Stimulated activated effector memory CD8-positive, alpha-beta T cell treated with anti-CD3 and anti-CD28 coated beads, Interleukin-12 subunit alpha, Interleukin-12 subunit beta, amount 100 ng/mL, for 72 hours (primary cell): ENCODE measurements at places on chromosomes 6 and 20.

- DNase-seq, result no peak
Measured at GRCh38 chr6:35436071-35436857, 15.9 kb upstream of the FANCE start.

DNA sequence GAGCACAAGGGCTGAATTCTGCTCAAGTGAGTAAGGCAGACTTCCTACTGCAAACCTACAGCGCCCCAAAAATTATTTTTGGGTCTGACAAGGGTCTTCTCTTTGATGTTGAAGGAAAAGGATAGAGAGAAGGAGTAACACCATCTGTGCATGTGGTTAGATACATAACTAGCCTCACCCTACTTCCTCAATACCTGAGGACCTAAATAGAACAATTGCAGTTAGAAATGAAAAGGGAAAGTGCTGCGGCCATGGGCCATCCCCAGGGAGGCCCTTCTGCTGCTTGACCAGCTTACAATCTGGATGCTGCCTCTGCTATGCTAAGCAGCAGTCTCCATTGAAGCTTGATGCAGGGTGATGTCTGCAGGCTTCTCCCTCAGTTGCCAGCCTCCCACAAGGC, 63.2 kb upstream of the ARMH2 start:
- no peak for DNase-seq

DNA sequence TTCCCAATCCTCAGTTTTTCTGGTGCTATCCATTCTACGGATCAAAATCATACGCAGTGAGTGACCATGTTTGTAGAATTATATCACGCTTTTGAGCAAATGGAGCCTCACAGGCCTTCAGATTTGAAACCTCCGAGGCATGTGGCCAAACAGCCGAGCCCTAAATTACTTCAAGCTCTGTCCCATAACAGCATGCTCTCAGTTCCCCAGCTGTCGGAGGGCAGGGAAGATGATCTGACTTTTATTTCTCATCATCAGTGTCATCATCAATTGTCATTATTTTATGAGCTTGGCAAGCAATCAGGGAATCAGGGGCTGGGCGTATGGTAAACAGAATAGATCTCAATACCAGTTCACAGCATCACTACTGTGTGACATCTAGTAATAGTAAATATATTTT, 73.2 kb downstream of the PSMG4 start:
- DNase-seq, result no peak

DNA sequence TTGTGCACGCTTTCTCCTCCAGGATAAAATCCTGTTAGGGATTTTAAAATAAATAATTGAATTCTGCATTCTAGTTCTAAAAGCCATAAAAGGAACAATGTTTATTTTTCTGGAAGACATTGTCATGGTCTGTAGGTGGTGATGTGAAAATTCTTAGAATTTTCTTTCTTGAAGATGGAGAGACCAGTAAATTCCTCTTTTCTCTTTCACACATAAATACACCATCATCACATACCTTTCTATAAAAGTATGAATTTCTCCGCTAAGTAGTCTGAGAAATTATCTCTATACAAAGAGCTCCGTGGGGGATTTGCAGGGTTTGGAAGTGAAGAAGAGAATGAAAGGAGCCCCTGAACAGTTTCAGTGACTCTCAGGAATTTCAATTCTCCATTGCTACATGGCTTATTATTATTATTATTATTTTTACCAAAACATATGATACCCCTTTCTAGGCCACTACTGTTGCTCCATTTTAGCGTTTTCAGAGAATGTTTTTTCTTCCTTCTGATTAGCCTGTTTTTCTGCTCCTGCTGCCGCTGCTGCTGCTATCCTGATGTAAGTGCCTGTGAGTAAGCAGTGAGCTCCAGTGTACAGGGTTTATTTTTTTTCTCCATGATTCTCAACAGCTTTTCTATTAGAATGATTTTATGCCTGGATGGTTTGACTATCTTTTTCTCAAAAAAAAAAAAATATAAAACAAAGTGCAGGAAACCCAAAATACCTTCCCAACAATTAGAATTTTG, 145.8 kb downstream of the SAMD5 start:
- DNase-seq, result no peak

GRCh38 chr20:33604991-33605370, 57.1 kb upstream of the C20orf144 start:
- no peak for DNase-seq

- DNase-seq, result no peak
Measured at GRCh38 chr6:53899512-53899911, 104.7 kb downstream of the LRRC1 start.

- DNase-seq, result no peak
Measured at GRCh38 chr6:46538800-46539480, 47.7 kb upstream of the RCAN2 start.

- DNase-seq, result no peak
Measured at GRCh38 chr6:136921381-136921935, 643 bp upstream of the SLC35D3 start.

DNA sequence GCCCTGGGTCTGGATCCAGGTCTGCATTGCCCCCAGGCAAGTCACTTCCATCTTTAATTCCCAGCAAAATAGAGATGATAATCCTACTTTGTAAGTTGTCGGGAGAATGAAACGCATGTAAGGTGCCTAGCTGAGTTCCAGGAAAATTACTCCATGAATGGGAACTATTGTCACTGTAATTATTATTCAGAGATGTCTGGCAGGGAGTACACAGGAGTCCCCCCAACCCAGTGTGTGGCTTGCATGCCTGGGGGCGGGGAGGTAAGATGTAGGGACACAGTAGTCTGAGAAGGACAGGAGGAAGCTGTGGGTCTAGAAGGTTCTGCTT, 85.4 kb downstream of the CD40 start:
- DNase-seq, result no peak

GRCh38 chr6:95489185-95489863, 88.0 kb upstream of the MANEA start:
- no peak for DNase-seq

DNA sequence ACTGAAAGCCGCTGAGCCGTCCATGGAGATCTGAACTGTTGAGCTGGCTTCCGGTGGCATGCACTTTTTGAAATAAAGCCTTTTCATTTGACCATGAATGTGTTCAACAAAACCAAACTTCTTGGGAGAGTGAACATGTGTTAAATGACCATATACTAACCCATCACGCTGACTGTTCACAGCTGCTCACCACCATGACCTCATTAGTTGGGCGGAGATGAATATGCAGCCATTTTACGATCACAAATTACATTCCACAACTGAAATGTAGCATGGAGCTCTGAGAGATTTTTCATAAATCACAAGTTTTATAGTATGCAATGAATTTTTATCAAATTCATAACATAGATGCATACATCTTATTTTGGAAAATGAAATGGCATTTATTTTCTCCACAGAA, 4.2 kb downstream of the RAMACL start:
- DNase-seq, result no peak

DNA sequence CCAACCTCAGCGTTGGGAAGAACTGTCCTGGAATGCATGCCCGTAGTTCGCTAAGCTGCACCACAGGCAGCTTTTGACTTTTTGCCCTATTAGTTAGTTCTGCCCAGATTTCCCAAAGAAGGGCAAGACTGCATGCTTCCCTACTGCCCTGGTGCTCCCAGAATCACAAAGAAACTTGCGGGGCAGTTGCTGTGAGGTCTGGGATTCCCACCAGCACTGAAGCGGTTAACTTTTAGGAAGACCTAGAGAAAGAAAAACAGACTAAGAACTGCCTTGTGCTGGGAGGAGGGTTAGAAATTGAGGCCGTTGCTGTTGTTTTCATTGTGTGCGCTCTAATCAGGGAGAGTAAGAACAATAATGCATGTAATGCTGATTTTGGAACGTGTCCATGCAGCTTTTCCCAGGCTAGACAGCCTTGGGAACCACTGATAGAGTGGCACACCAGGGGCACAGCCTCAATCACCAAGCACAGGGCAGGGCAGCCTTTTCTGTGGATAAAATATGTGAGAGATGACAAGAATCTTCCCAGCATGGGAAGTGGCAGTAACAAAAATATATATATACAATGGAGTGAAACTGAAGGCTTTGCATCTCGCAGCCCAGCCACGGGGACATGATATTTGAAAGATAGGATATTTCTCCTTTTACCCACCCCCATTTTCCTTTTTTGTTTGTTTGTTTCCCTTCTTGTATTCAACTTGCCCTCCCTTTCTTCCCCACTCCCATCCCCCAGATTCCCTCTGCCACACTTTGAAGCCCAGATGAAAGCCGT, 137.7 kb upstream of the HEY2 start:
- DNase-seq, result no peak

- no peak for DNase-seq
Measured at GRCh38 chr20:32397567-32398084, 39.5 kb downstream of the ASXL1 start.

DNA sequence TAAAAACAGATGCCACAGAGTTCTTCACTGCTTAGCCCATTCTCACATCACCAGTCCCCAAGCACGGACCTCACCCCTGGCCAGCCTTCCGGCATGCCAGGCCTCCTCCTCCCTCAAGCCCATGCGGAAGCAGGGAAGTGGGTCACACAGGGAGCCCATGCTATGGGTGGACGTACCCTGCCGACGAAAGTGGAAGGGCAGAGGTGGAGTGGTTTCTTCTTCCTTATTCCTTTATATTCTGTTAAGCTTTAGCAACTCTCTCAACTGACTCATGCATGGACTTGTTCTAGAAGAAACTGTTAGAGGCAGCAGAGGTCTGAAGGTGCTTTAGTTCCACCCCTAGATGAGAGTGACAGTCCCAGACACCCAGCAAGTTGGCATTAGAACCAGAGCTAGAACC, 118.6 kb downstream of the LY86 start:
- DNase-seq, result no peak

- DNase-seq, result no peak
Measured at GRCh38 chr6:27078734-27079357, 168.7 kb upstream of the PRSS16 start.

- DNase-seq, result no peak
Measured at GRCh38 chr20:3398681-3399252, 8.7 kb downstream of the DNAAF9 start.

DNA sequence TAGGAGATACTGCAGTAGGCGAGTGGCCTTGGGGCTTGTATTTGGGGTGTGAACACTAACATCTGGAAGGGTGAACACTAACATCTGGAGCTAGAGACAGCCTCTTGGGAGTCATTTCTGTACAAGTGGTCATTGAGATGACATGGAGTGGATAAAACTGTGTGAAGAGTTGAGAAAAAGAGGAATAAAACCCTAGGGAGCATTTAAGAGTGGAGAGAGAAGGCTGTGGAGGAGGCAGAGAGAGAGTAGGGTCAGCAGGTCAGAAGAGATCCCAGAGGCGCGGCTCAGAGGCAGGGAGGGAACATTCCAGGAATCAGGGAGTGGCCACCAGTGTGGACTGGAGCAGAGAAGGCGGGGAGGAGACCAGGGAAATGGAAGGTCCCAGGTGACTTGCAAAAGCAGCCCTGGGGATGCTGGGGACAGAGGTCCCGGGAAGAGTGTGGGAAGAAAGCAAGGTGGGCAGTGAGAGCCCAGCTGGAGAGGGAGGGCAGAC, 202.0 kb upstream of the RNF24 start:
- no peak for DNase-seq

DNA sequence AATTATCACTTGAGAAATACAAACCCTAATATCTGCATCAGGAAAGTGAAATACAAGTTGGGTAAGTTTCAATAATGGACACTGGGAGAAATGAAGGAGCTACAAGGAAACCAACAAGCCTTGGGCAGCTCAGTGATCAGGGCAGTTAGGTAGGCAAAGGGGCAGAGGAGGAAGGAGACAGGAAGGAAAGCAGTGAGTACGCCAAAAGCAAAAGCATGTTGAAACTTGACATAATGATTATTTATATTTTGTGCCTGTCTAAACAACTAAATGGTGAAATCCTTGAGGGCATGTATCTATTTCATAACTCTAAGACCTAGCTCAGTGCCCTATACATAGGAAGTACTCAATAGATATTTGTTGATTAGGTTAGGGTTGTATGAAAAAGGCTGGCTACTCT, 23.3 kb downstream of the PXT1 start:
- no peak for DNase-seq
